ENCODE measurements at places on chromosomes 4 and X. TPM values are rescaled to one million over a fixed set of nuclear protein-coding genes. Genes with fewer than 3 reads are reported as not detected.

The PCDH10 gene
- total RNA-seq, result 2.7 TPM

The ARR3 gene
- total RNA-seq, result not detected

The GAGE13 gene
- not detected for total RNA-seq

The TMPRSS11B gene
- total RNA-seq, result not detected

The HPGDS gene
- 1.8 TPM for total RNA-seq

The TACR3 gene
- total RNA-seq, result not detected

The SPP1 gene
- total RNA-seq, result 59.0 TPM

The KLB gene
- total RNA-seq, result 10.2 TPM

The PRR32 gene
- not detected for total RNA-seq

GRCh38 chr4:147233-147632, 22.9 kb downstream of the ZNF718 start:
- DNase-seq, result no peak

DNA sequence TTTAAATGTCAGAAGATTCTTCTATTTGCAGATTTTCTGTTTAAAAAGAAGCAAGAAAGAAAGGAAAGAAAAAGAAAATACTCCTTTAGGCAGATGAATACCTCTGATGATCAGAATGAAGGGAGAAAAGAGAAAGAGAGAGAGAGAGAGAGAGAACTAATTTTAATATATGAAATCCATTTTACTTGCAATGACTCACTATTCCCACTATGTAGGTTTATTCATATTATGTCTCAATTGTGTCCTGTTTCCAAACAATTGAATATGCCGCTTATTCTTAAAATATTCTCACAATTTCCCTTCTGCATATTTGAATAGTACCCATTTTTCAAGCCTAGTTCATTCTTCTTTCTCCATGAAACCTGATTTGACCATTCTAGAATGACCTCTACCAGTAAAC, 11.7 kb downstream of the MEPE start:
- no peak for DNase-seq

DNA sequence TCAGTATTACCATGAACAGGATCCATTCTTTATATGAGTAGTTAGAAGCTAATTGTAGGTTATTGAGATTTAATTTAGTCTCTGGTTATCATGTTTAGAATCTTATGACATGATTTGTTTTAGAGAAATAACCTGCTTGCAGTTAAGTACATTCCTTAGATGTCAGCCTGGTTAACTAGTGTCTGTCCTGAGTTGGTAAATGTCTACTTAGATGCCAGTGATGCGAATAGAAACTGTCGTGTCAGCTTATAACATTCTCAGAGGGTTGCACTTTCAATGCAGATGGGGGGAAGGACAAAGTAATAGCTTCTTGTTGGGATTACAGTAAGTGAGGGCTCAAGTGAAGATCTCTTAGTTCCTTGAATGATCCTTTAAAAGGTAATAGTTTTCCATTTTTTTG, 227.8 kb upstream of the SPRY1 start:
- no peak for DNase-seq

DNA sequence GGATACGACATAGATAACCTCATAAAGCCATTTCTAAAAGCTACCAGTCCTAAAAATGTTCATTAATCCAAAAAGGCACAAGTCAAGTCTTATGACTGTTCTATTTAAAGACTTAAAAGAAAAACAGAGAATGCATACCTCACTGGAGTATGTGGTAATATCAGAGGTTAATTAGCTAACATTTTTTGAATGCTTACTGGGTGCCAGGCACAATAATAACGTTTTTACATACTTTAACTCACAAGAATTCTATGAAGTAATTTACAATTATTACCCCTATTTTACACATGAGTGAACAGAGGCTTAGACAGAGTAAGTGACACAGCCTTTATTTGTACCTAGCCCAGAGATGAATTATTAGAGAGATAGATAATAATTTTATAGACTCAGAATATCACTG, 207.5 kb downstream of the PDGFC start:
- DNase-seq, result no peak

GRCh38 chr4:172514011-172514410, 654.6 kb upstream of the GALNT7 start:
- no peak for DNase-seq

DNA sequence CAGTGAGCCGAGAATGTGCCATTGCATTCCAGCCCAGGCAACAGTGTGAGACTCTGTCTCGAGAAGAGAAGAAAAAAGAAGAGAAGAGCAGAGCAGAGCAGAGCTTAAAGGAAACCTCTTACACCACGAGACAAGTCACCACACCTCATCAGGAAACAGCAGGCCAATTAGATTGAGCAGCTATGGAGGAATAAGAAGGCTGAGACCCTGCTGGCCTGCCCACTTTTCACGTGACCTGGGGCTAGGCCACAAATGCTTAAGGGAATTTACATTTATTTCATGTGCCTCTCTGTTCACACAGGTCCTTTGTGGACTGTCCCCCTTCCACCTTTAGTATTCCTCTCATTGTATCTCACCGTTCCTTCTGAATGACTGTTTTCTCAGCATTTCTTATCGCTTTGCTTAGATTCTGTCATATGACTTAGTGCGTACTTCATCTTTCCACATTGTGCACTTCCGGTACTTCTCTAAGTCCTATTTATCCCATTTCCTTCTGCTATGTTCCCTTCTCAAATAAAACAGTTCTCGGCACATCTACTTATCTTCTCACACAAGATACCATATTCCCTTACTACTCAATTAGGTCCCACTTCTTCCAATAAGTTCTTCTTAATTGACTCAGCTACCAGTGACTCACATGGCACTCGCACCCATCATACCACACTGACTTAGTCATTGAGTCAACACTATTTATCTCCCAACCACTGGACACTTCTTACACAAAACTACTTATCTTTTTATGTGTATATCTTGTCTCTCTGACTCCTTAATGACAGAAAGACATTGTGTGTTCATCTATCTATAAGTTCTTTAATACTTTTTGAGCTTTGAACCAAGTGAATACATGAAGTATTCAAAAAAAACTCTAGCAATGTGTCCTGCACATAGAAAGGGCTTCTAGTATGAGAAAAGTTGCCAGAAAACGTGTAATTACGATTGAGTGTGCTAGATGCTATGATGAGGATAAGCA, 11.0 kb downstream of the CUL4B start:
- no peak for DNase-seq

GRCh38 chrX:137387646-137388045, 178.3 kb upstream of the ZIC3 start:
- no peak for DNase-seq

DNA sequence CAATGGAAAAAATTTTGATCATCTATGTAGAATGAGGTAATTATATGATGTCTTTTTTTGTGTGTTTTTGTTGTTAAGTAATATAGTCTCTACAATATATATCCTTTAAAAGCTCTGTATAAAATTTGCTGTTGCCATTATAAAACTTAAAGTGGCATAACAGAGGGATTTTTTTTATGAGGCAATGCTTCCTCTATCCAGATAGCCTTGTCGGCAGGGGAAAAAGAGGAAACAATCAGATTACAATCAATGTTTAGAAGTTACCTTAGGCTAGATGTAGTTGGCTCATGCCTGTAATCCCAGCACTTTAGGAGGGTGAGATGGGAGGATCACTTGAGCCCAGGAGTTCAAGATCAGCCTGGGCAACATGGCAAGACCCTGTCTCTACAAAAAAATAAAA, 86.8 kb downstream of the DIAPH2 start:
- no peak for DNase-seq

DNA sequence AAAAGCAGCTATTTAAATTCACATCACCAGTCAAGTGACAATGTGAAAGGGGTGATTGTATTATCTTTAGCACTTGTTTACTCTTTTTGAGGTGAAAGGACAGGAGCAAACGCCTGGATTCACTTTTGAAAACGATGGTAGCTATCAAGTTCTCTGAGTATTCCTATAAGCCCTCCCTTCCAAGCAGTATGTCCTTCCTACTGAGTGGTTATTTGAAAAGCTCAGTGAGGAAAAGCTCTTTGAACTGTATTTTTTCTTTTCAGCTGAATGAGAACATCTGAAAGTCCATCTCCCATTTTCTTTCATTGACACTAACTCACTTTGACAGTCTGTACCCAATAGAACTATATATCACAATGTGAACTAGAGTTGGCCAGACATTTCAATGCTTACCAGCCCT, 9.1 kb upstream of the CTSO start:
- no peak for DNase-seq

- no peak for DNase-seq
These were observed 72.4 kb downstream of the APBB2 start for GRCh38 chr4:41141900-41142299.

- no peak for DNase-seq
These were observed 534.6 kb upstream of the FAM241A start for GRCh38 chr4:111610681-111611080.

GRCh38 chr4:149897783-149898182, 82.1 kb upstream of the IQCM start:
- no peak for DNase-seq

DNA sequence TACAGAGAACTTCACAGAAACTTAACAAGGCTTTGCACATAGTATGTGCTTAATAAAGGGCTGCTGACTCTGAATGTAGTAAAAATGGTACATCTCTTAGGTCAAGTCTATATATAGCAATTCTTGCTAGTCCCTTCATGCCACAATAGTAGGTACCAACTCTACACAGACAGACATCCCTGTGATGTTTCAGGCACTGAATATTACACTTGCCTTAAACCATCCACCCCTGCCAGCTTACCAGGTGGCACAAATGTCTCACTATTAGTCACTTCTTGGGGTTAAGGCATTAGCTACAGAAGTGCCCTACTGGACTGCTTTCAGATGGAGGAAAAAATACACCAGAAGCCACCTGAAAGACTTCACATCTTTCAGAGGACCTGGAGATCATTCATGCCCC, 86.3 kb upstream of the CITED1 start:
- no peak for DNase-seq

- DNase-seq, result no peak
These were observed 4.4 kb upstream of the CHM start for GRCh38 chrX:86051741-86052140.

GRCh38 chrX:91066104-91066503, 368.5 kb upstream of the PABPC5 start:
- DNase-seq, result no peak

GRCh38 chr4:116180157-116180601, 905.2 kb downstream of the TRAM1L1 start:
- no peak for DNase-seq

DNA sequence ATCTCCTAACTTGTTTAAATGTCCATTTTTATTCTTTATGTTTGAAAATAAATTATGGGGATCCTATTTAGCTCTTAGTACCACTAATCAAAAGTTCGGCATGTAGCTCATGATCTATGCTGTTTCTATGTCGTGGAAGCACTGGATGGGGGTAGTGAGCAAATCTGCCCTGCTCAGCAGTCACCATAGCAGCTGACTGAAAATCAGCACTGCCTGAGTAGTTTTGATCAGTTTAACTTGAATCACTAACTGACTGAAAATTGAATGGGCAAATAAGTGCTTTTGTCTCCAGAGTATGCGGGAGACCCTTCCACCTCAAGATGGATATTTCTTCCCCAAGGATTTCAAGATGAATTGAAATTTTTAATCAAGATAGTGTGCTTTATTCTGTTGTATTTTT, 27.6 kb downstream of the NUDT6 start:
- DNase-seq, result no peak

DNA sequence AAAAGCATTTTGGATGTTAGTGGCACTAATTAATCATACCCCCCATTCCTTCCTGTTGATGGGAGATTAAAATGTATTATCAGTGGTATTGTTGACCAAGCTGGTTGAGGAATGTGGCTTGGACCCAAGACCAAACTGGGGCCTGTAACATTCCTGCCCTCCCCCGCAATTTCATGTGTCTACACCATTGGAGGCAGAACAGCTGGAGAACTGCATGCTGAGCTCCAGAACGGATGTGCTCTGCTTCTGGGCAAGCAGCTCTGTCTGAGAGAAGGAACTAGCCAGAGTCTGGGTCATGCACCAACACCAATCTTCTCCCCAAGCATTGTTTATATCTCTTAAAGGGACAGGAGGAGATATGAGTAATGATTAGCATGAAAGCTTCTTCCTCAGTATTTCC, 185.5 kb downstream of the CEP135 start:
- no peak for DNase-seq

All from tibial nerve (tissue), 4 donors.